Activated naive CD8-positive, alpha-beta T cell treated with anti-CD3 and anti-CD28 coated beads for 36 hours (primary cell): ENCODE measurements at places on chromosomes 1 and 21. TPM values are rescaled to one million over a fixed set of nuclear protein-coding genes. Genes with fewer than 3 reads are reported as not detected.

Gene PKP1
- 0.04 TPM for total RNA-seq

Gene PCP4L1
- total RNA-seq = 0.39 TPM

GRCh38 chr1:65048335-65048734 lies 82.0 kb upstream of the JAK1 start:
- no peak for DNase-seq

- DNase-seq = no peak
These were observed 11.7 kb upstream of the UCK2 start for GRCh38 chr1:165815725-165816124.

GRCh38 chr1:55893155-55893554 lies 678.0 kb upstream of the USP24 start:
- DNase-seq = no peak

- DNase-seq = no peak
These were observed 20.1 kb downstream of the TP73 start for GRCh38 chr1:3672231-3672970.

- DNase-seq = no peak
These were observed 28.8 kb upstream of the CSF1 start for GRCh38 chr1:109881906-109882287.

DNA sequence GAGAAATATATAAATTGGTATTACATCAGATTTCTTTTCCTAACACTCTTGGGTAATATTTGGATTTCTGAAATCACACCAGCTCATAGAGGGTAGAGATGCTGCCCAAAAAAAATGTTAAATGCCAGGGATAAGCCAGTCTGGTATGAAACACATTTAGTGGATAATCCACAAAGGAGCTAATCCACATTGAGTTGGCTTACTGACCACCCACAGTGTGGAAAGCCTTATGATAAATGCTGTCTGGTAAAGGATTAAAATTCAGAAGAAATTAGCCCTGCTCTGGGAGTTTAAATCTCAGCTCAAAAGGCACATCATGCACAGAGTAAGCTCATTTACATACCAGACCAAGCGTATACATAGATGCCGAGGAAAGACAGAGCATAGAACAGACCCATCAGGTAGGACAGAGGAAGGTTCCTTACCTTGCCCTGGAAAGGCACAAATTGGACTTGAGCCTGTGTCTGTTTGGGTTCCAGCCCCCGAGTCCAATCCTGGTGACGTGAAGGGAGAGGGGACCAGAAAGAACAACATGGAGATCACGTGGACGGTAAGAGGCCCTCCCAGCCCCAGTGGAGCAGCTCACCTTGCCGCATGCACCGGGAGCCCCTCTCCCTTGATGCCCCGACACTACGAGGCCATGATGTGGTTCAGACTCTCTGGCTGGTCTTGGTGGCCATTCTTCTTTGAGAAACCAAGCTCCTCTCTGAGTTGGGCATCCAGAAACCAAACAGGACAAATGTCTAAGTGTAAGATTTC lies 62.9 kb upstream of the CNTN2 start:
- DNase-seq = no peak

- DNase-seq = no peak
These were observed 110.1 kb downstream of the ERG start for GRCh38 chr21:38388203-38388602.

DNA sequence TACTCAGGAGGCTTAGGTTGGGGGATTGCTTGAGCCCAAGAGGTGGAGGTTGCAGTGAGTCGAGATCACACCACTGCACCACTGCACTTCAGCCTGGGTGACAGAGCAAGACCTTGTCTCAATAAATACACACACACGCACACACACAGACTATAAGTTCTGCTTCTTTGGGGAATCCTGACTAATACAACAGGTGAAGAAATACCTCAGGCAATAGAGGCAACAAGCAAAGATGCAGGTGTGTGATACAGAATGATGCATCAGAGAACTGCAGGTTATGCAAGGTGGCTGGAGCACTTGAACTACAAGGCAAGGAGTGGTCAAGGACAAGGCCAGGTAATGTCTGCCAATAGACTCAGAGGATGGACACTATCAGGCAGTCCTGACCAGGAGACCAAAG lies 117.6 kb upstream of the ZNF678 start:
- DNase-seq = no peak

DNA sequence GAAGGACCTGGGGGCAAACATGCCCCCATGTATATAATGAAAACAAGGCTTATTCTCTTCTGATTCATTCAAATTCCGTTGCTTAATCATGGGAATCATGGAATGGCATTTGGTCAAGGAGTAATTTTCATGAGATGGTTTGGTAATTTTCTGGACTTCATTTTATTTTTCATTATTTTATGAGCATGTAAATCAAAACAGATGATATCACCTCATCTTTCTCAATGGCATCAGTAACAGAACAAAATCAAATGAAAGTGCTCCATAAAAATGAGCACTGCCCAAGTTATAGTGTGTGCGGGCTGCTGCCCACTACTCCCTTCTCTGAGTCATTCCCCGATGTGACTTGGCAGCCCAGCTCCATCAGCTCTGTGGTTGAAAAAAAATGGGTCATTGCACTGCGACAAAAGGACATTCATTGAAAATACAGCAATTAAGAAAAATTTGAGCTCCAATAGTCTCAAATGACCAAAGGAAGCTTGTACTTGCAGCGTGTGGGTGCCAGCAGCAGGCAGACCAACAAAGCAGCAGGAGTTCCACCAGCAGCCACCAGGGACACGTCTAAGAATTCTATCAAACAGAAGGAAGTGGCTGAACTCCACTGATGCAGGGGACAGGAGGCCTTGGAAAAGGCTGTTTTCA lies 84.3 kb upstream of the VAV3 start:
- peak; percentile 27 for DNase-seq

DNA sequence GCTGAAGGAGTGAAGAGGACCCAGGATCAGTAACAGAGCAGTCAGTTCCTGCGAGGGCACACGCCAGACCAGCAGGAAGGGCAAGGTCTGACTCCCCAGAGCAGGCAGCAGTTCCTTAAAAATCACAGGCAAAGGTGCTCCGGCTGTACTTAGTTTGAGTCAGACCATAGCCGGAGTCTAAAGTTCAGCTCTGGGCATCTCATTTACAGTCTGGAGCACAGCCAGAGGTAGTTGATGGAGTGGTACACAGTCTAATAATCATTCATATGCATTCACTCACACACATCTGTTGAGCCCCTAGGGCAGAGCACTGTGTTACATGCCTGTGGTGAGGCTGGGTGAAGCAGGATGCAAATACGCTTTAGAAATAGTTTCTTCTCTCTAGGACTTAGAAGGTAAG lies 7.3 kb upstream of the AMIGO1 start:
- no peak for DNase-seq

DNA sequence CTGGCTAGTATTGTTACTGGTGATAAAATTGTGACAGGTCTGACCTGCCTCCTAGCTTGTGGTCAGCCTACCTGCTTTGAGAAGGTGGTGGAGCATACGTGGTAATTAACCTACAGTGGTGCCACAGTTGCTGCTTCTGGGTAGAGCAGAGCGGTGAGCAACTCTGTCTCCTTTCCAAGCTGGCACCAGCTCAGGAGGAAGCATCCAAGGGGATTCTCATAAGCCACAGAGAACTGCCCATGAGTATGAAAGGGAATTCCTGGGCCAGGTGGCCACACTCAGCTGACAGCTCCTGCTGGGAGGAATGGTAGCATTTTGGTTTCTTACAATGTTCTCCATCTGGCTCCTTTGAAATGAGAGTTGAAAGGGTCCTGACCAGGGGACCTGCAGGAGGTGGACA lies 39.4 kb downstream of the ATP2B4 start:
- DNase-seq = no peak

DNA sequence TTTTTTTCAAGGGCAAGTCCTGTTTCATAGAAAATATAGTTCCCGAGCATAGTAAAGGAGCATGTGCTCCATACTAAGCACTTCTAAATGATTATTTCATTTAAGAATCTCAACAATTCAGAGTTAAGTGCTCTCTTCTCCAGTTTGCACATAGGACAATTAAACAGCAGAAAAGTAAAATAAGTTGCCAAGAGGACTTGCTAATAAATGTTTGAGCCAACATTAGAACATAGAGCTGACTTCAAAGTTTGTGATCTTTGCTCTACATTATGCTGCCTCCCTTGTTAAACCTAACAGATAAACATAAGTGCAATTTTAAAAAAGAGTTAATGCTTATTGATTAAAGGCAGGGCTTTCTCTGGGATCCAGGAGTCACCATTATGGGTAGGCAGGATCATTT lies 23.8 kb upstream of the RAP1A start:
- no peak for DNase-seq

DNA sequence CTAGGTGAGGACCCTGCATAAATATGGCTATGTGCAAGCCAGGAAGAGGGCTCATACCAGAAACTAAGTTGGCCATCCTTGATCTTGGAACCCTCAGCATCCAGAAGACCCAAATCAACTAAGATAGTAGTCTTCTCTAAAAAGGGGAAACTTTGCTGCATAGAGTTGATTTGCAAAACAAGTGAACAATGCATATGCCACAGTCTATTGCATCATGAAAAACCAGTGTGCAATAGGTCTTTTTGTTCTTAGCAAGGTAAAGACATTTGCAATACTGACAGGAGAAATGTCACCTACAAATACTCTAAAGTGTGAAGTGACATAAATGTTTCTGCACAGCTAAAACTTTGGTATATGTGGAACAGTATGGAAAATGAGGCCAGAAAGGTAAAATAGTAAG lies 2.0 kb upstream of the IFI16 start:
- no peak for DNase-seq

GRCh38 chr1:232302376-232303221 lies 327.3 kb downstream of the SIPA1L2 start:
- no peak for DNase-seq

DNA sequence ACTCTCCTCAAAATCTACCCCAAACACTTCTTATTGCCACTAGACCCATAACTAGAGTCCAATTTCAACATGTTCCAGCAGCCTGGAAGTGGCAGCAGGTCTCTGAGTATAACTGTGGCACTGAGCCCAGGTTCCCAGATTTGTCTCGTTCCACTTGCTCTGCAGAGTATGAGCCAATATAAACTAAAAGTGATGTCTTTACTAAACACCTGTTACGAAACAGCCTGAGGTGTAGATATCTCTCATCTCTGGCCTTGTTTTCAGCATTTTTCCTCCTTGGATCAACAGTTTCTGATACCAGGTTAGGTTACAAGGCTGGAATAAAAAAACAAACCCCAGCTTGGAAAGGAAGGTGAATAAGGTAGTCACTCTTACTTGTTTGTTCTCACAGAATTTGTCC lies 25.2 kb upstream of the PRDX6 start:
- no peak for DNase-seq

GRCh38 chr1:16092097-16092922 lies 18.9 kb upstream of the FAM131C start:
- no peak for DNase-seq

GRCh38 chr1:149849111-149849946 lies 50.0 kb upstream of the BOLA1 start:
- no peak for DNase-seq
